ENCODE measurements at places on chromosomes 6 and 20. TPM values are rescaled to one million over a fixed set of nuclear protein-coding genes. Genes with fewer than 3 reads are reported as not detected.
A peak's percentile ranks its signal among the peaks of the same experiment; 100 is the strongest.

Gene MRPL18
- 50.5 TPM for total RNA-seq

Gene DDX43
- not detected for total RNA-seq

Gene TP53RK
- total RNA-seq = 19.6 TPM

Gene MTCH1
- total RNA-seq = 388 TPM

Gene ADGRF4
- total RNA-seq = not detected

Gene MYL9
- 882 TPM for total RNA-seq

Gene FAM209B
- not detected for total RNA-seq

Gene OR2J3
- total RNA-seq = not detected

Gene POU5F1
- 1.5 TPM for total RNA-seq

Gene FLRT3
- 2.5 TPM for total RNA-seq

Gene BPIFA2
- not detected for total RNA-seq

Gene VSX1
- not detected for total RNA-seq

DNA sequence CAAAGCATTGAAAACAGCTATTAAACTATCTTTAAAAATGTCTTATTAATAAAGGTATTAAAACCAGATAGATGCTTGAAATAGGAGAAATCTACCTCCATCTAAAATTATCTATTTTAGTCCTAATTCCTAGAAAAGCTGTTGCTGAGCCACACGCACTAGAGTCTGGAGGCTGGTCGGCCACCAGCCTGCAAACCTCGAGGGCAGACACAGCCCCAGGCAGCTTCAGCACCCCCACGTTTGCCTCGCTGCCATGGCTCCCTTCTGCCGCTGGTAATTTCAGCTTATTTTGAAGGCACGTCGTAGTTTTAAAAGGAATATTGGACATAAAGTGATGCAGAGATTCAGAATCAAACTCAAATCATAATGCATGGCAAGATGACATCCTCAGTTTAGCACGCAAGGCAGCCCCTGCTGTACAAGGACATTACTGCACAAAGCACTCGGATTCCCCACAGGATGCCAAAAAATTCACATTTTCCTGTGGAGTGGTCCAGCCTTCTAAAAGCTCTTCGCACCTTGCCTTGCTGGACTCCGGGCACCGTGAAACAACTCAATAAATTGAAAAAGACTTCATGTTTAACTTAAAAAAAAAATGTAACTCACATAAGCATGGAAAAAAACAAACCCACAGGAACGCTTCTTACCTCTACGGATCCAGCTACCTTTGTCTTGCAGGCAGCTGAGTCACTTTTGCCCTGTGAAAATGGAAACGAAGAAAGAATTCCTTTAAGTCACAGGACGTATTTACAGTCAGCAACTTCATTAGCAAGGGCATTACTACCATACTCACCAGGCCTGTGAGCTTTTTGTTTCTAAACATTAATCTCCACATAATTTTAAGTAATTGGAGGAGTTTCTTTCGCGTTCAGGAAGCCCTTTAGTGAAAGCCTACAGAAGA is 143.4 kb upstream of the RPS6KA2 start:
- no peak overlapping the region for H3K27ac ChIP-seq
- no peak overlapping the region for H3K4me3 ChIP-seq
- DNase-seq = peak; percentile 9
- H3K36me3 ChIP-seq = no peaks in the 10 kb centered on the region

GRCh38 chr6:31729979-31730630 is 1.0 kb upstream of the DDAH2 start:
- peak; percentile 97 for DNase-seq
- peak overlapping the region; percentile 91 for H3K4me3 ChIP-seq
- peak overlapping the region; percentile 76 for H3K27ac ChIP-seq
- H3K4me1 ChIP-seq = peaks cover 7% of the 10 kb centered on the region

- no peaks in the 10 kb centered on the region for H3K36me3 ChIP-seq
- H3K4me3 ChIP-seq = no peak overlapping the region
- no peak overlapping the region for H3K27ac ChIP-seq
- H3K4me1 ChIP-seq = peaks cover 10% of the 10 kb centered on the region
These were observed 6.0 kb downstream of the CEP85L start for GRCh38 chr6:118645395-118645794.

DNA sequence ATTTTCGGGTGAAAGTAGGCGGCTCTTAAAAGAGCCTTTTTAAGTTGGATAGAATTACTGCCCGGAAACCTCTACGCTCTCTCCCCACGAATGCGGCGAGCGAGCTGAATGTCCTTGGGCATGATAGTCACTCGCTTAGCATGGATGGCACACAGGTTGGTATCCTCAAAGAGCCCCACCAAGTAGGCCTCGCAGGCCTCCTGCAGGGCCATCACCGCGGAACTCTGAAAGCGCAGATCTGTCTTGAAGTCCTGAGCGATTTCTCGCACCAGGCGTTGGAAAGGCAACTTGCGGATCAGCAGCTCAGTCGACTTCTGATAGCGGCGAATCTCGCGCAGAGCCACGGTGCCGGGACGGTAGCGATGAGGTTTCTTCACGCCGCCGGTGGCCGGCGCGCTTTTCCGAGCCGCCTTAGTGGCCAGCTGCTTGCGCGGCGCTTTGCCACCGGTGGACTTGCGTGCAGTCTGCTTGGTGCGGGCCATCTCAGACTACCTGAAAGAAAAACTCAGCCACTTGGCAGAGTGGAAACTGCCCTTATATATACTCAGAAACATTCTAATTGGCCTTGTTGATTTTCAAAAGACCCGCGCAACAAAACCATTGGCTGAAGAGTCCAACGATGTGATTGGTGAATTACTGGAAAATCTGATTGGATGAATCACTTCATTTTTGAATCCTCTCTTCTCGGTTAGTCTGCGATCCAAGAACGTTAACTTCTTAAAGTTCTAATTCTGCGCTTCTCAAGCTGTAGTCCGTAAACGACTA is 93.9 kb upstream of the BTN3A2 start:
- H3K27ac ChIP-seq = peak overlapping the region; percentile 86
- no peaks in the 10 kb centered on the region for H3K27me3 ChIP-seq
- H3K4me1 ChIP-seq = peaks cover 15% of the 10 kb centered on the region
- H3K36me3 ChIP-seq = no peaks in the 10 kb centered on the region
- peak; percentile 90 for DNase-seq

- H3K27me3 ChIP-seq = no peaks in the 10 kb centered on the region
- no peaks in the 10 kb centered on the region for H3K4me1 ChIP-seq
- H3K4me3 ChIP-seq = no peak within 1 kb of the TSS
- no peak within 1 kb of the TSS for H3K27ac ChIP-seq
These were observed at the start of gene SFTA2 for GRCh38 chr6:30931969-30932645. Gene SFTA2 (minus strand): TSS chr6:30932170. CDS start chr6:30932096, 74 bp downstream.

DNA sequence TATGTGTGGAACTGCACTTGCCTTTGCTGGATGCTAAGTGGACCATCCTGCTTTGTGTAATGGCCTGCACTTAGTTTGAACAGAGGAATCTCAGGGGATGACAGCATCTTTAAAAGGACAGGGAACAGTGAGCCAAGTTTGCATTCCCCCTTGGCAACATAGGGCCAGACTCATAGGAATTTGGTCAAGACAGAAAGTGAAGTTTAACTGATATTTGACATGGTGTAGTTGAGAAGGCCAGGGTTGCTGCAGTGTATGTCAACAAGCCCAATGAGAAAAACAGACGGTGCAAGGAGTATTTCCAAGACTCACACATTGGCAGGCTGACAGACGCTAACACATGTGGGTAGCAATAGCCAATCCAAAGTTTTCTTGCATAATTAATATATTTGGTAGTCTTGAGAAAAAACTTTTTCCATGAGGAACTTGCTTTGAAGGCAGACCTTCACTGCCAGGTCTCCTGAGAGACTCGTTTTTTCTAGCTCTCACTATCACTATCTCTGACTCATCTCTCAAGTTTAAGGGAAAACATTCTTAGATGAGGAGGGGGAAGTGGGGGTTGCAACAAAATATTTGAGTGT is 213.8 kb downstream of the IBTK start:
- H3K4me1 ChIP-seq = peaks cover 9% of the 10 kb centered on the region
- H3K36me3 ChIP-seq = no peaks in the 10 kb centered on the region
- no peak overlapping the region for H3K4me3 ChIP-seq
- no peaks in the 10 kb centered on the region for H3K27me3 ChIP-seq
- H3K27ac ChIP-seq = no peak overlapping the region

- no peak overlapping the region for H3K27ac ChIP-seq
- no peaks in the 10 kb centered on the region for H3K36me3 ChIP-seq
- no peak for DNase-seq
- H3K27me3 ChIP-seq = peaks cover 6% of the 10 kb centered on the region
These were observed 15.0 kb upstream of the TGM6 start for GRCh38 chr20:2365666-2366065.

DNA sequence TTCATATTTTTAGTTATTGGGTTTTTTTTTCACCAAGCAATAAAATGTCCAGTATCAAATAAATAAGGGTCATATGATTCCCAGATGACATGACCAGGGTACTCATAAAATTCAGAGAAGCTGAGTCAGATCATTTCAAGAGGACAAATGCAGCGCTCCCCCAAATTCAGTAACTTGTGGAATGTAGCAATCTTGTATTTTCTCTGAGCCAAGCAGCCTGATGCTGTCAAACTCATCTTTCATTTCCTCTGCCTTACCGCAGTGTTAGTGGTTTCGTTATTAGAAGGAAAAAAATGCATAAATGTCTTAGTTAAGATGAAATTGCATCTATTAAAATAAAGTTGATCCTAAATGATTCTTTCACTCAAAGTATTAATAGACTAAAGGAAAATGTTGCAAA is 57.8 kb upstream of the EDN1 start:
- no peak overlapping the region for H3K27ac ChIP-seq
- DNase-seq = no peak
- no peak overlapping the region for H3K4me3 ChIP-seq
- no peaks in the 10 kb centered on the region for H3K36me3 ChIP-seq

DNA sequence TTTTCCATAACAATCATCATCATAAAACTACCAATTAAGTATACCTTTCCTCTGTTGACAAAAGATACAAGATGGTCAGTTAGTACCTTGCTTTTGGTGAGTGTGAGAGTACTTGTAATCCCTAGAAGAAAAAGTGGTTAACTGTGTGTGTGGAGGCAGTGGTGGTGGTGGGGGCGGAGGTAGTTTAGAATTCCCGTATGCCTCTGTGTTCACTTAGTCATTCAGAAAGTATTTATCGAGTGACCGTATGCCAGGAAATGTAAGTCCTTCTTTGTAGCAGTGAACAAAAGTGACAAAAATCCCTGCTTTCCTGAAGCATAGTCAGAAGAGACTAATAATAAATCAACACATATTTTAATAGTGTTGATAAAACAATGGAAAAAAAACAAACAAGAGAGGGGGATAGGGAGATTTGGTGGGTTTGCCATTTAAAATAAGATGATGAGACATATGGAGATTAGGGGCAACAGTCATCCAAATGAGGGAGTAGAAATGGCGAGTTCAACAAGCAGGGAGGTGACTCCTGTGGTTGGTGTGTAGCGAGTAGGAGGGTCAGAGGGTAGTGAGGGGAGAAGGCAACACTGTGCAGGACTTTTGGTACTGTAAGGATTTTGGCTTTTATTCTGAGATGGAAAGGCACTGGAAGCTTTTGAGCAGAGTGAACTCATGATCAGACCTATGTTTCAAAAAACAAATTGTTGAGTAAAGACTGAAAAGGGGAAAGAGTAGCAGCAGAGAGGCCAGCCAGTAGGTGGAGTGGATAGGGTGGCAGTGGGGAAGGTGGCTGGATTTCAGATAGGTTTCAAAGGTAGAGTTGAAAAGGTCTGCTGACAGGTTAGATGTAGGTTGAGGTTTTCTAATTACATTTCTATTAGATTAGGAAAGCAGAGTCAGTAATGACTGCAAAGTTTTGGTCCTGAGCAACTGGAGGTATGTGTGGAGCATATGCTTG is 40.3 kb upstream of the SIM1 start:
- H3K4me3 ChIP-seq = no peak overlapping the region
- no peak for DNase-seq
- H3K36me3 ChIP-seq = peaks cover 8% of the 10 kb centered on the region
- H3K27me3 ChIP-seq = no peaks in the 10 kb centered on the region
- H3K27ac ChIP-seq = no peak overlapping the region

- no peak overlapping the region for H3K4me3 ChIP-seq
- no peaks in the 10 kb centered on the region for H3K27me3 ChIP-seq
- peaks cover 14% of the 10 kb centered on the region for H3K4me1 ChIP-seq
- H3K36me3 ChIP-seq = peaks cover 38% of the 10 kb centered on the region
- DNase-seq = no peak
These were observed 12.4 kb downstream of the SNX5 start for GRCh38 chr20:17956099-17956685.

- H3K4me1 ChIP-seq = no peaks in the 10 kb centered on the region
- H3K27me3 ChIP-seq = peaks cover 27% of the 10 kb centered on the region
- no peak overlapping the region for H3K27ac ChIP-seq
- H3K4me3 ChIP-seq = no peak overlapping the region
- H3K36me3 ChIP-seq = no peaks in the 10 kb centered on the region
- no peak for DNase-seq
These were observed 57.6 kb upstream of the CCN6 start for GRCh38 chr6:111996144-111996865.

- peaks cover 16% of the 10 kb centered on the region for H3K4me1 ChIP-seq
- no peak overlapping the region for H3K27ac ChIP-seq
- no peaks in the 10 kb centered on the region for H3K36me3 ChIP-seq
- DNase-seq = no peak
- no peaks in the 10 kb centered on the region for H3K27me3 ChIP-seq
These were observed 153.9 kb upstream of the ENPP5 start for GRCh38 chr6:46324706-46325105.

DNA sequence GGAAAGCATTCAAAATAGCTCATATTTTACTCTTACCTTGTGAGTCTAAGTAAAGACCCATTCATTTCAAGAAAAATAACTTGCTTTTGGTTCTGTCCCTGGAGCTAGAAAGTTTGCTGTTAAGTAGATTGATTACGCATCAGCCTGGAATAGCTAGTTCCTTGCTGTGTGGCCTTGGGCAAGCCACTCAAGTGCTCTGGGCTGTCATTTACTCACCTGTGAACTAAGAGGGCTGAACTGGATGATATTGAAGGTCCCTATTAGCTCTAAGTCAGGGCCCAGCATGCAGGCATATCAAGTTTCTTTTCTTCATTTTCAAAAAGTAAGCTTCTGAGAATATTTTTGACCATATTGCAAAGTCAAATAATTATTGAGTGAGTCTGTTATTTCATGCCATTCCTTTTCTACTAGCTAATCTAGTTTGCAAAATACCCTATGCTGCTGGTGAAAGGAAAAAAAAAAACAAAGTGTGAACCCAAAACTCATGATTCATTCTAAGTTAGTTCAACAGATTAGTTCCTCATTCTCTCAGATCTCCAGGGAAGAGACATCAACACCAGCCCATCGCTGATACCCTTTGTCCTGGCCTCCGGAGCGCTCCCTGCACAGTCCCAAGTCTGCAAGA is 106.5 kb upstream of the GMDS start:
- H3K27ac ChIP-seq = no peak overlapping the region
- H3K4me3 ChIP-seq = no peak overlapping the region
- H3K4me1 ChIP-seq = no peaks in the 10 kb centered on the region
- peaks cover 5% of the 10 kb centered on the region for H3K27me3 ChIP-seq
- no peaks in the 10 kb centered on the region for H3K36me3 ChIP-seq
- peak; percentile 52 for DNase-seq

GRCh38 chr6:104212977-104213668 is 646.6 kb downstream of the HACE1 start:
- no peak overlapping the region for H3K4me3 ChIP-seq
- no peak for DNase-seq

DNA sequence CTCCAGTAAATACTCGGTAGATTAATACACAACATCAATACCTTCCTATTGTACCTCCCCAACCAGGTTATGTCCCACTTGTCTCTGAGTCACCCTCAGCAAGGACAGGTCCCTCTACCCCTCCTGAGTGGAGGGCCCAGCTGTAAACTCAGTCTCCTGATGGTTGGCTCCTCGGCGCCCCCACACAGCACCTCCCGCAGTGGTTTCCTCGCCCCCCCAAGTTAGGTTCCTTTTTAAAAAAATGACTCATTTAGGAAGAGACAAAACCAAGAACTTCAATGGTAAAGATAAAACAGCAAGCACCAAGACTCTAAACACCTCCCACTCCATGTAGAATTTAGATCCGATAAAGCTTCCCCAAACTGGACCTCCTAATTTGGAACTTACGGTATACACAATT is 83.5 kb downstream of the TRERF1 start:
- H3K36me3 ChIP-seq = no peaks in the 10 kb centered on the region
- peak overlapping the region; percentile 81 for H3K27ac ChIP-seq
- no peak overlapping the region for H3K4me3 ChIP-seq
- DNase-seq = no peak
- H3K4me1 ChIP-seq = peaks cover 53% of the 10 kb centered on the region

All from cardiac muscle cell (in vitro differentiated cells and primary cell).